Mucosa of gallbladder (tissue), 1 donor: ENCODE measurements at places on chromosomes 1 and 21. TPM values are rescaled to one million over a fixed set of nuclear protein-coding genes. Genes with fewer than 3 reads are reported as not detected.

The CCDC181 gene
- total RNA-seq, result 5.6 TPM

The DCDC2B gene
- total RNA-seq, result not detected

The SPRR2E gene
- total RNA-seq, result not detected

The SIK1 gene
- total RNA-seq, result 33.5 TPM

The TMEM200B gene
- 8.5 TPM for total RNA-seq

The F13B gene
- total RNA-seq, result 2.3 TPM

The LMX1A gene
- total RNA-seq, result 0.12 TPM

The BMP8A gene
- 4.1 TPM for total RNA-seq

DNA sequence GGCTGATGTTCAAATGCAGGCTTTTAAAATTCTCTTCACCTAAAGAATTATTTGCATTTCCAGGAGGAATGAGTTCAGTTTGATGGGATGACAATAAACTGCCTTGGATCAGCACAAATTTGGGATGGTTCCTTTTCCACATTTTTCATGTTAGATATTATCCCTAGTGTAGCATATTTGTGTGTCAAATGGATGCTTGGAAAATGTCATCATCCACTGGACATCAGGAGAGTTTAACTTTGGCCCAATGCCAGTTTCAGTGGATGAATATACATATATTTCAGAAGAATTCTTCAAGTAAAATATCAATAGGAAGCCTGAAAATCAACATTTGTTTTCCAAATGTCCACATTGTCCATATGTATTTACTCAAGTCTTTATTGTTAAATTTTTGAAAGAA lies 116.5 kb upstream of the COL24A1 start:
- DNase-seq, result no peak

GRCh38 chr1:26350701-26351589 lies 3.0 kb downstream of the CRYBG2 start:
- peak; percentile 25 for DNase-seq

DNA sequence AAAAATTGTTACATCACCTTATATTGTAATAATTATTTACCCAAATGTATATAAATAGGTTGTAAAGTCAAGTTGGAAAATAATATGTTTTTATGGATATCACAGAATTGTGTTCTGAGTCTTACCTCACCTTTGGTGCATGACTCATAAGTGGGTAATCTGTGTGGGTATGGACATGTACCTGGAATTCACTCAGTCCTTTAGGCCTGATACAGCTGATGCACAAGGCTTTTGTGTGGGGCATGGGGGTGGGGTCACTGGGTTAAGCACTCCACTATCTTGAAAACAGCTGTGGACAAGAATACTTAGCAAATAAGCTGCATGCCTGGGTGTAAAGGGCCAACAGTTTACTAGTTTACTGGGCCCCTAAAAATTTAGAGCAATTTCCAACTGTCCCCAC lies 34.4 kb downstream of the INKA2 start:
- no peak for DNase-seq

GRCh38 chr1:101847626-101848025 lies 149.1 kb downstream of the OLFM3 start:
- DNase-seq, result no peak

DNA sequence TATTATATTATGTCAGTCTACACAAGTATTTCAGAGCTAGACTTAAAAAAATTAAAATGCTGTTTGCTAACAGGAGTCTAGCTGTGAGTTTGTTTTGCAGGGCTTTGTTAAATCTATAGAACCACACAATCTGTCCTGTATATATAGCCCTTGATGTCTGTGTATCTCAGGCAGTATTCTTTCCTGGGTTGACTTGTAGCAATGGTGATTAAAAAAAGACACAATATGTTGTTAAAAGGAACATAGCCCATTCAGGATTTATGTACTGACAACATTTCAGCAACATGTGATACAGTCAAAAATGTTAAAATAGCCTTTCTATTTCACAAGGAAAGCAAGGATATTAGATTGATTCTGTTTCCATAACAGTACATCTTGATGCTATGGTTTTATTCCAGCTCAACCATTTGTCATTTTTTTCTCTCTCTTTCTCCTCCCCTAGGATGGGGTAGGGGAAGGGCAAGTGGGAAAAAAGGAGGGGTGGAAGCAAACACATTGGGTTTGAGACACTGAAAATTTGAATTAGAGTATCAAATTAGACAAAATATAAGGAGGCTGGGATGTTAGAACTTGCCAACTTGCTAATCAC lies 139.2 kb downstream of the DSCAM start:
- DNase-seq, result no peak

DNA sequence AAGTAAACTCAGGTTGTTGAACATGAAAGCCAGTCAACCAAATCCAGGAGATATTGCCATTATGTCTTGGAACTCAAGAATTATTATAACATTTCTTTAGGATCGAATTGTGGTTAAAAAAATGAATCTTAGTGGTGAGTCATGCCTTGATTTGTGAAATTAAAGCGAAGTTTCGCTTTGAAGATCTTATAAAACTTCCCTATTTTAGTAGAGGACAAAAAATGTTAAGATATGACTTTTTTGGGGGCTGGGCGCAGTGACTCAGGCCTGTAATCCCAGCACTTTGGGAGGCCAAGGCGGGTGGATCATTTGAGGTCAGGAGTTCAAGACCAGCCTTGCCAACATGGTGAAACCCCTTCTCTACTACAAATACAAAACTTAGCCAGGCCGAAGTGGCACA lies 39.5 kb upstream of the PTBP2 start:
- DNase-seq, result no peak

DNA sequence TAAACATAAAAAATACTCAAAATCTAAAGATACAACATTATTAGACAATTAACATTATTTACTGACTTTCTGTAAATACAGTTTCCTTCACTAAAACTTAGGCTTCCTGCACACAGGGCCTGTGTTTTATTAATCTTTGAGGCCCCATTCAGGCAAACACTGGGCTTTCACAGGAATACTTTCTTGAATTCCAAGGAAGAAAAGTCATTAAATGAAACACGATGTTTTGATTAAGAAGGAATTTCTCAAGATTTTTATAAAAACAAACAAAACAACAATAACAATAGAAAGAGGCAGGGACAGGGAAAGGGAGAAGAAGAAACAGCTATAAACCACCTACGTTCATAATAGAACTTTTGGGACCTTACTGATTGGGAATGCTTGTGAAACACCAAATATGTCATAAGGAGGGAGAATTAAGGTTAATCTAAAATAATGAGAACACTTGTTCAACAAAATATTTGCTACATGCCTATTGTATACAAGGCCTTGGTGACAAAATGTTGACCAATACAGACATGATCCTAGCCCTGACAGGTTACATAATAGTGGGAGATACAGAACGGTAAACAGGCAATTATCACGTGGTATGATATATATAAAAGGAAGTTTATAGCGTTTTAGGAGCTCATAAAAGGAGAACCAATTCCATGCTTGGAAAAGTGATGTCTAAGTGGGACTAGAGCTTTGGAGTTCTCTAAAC lies 3.6 kb downstream of the DDAH1 start:
- DNase-seq, result no peak

DNA sequence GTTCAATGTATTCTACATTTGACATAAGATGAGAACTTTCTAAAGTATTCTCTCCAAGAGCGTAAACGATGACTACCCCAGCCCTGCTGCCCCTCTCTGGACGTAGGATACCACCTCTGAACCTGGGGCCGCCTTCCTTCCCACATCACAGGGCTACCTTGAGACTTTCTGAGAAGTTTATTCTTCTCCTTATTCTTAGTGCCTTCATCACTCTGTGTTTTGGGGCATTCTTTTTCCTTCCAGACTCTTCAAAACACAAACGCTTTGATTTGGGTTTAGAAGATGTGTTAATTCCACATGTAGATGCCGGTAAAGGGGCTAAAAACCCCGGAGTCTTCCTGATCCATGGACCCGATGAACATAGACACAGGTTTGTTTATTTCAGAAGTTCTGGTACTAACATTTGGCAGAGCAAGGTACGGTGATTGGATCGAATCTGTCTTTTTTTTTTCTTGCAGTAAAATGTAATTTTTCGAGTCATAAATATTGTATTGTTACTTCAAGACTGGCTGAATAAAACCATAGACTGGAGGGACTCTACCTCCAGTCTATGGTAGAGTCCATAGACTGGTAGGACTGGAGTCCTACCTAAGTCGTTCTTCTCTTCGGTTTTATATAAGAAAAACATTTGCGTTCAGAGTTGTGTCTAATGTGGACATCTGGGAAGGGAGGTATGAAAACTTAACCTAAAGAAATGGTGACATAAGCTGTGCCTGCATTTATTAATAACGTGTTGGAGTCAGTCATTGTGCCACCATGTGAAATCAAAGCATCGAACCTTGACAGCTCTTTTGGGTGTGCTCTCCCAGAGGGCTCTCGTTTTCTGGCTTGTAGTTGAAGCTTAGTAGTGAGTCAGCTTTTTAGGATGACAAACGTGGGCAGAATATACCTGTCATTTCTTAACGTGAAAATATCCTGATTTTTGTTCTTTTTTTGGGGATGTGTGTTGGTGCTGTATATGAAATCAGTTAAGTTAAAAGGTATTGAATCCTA lies 1.2 kb downstream of the MAN1A2 start:
- no peak for DNase-seq

GRCh38 chr1:19222573-19222972 lies 12.5 kb upstream of the UBR4 start:
- no peak for DNase-seq

GRCh38 chr1:211469938-211470529 lies 21.9 kb downstream of the RD3 start:
- DNase-seq, result peak; percentile 90

- DNase-seq, result peak; percentile 30
These were observed 35.4 kb downstream of the TBCE start for GRCh38 chr1:235402457-235403200.
